ENCODE measurements at places on chromosomes 16 and 17.

GRCh38 chr16:69325784-69326171, 4.6 kb downstream of the PDF start:
- no peak for DNase-seq

- no peak for DNase-seq
Measured at GRCh38 chr16:84482001-84482891, 22.2 kb downstream of the MEAK7 start.

DNA sequence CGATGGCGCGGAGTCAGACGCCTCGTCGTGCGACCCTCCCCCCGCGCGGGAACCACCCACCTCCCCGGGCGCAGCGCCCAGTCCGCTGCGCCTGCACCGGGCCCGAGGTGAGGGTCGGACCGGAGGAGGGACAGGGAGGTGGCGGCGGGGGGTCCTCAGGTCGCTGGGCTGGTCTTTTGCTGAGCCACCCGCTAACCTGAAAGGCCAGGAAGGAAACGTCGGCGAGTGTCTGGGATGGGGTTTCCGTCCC, 4.9 kb downstream of the TBX2 start:
- DNase-seq = no peak

DNA sequence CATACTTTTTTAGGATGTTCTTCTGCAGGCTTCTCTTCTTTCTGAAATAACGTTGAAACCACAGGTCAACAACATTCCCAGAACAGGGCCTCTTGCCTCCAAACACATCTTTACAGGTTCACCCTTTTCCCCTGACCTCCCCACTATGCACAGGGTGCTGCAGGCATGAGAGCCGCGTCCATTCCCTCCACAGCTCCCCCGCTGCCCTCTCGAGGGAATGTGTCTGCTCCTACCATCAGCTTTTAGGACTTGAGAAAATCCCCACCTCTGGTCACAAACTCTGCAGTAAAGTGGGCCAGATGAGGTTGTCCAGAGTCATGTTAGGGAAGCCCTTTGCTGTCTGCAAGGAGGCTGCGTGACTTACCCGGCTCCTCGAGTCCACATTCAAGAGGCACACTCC, 30.5 kb downstream of the DUSP14 start:
- no peak for DNase-seq

DNA sequence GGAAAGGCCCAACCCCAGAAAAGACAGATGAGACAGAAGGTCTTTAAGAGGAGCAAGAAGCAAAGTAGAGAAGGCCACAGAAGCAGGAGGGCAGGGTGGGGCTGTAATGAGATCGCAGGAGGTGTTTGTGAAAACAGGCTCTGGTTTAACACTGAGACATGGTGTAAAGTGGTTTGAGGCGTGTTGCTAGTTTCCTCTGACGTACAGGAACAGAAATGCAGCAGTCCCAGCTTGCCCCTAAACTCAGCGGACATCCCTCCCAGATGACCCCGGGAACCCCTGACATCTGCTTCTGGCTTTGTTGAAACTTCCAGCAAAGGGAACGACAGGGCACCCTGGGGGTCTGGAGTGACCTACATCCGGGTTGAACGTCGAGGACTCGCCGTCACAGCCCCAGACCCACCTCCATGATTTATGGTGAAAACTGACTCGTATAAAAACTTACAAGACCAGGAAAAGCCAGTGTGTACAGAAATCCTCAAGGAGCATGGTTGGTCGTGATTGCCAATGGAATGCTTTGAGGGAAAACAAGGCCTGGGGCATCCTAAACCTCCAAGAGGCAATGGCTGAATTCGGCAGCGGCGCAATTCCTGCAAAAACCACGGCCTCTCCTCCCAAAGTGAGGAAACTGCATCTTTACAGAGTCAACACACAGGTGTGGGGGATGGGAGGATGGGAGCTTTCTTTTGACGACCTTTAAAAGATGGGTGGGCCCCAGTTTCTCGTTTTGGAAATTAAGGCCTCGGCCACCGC, 25.8 kb downstream of the LITAF start:
- no peak for DNase-seq

GRCh38 chr17:35063514-35064223, at the start of gene RFFL:
TSS of gene RFFL (minus strand) at chr17:35063707. CDS start at chr17:35026553, 37,154 bp downstream.
- DNase-seq = peak; percentile 94

DNA sequence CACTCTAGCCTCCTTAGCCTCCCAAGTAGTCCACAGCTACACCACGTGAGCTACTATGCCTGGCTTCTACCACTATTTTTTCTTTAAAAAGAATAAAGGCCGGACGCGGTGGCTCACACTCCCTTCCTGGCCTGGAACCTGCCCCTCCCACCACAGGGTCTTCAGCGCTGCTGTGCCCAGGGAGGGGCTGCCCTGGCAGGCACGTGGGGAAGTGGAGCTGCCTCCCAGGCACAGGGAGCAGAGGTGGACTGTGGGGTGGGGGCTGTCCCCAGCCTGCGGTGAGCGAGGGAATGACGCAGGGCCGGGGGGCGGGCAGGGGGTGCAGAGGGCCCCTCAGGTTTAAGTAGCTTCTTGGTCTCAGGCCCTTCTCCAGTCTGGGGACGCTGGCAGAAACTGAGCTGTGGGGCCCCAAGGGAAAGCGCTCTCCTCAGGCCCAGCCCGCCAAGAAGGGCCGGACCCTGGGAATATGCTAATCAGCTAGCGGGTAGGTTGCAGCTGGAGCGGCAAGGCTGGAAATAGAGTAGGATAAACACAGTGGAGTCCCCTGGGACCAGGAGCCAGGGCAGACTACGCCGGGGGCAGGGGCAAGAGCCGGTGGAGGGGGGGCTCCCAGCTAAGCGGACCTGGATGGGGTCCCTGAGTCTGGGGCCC, 46.8 kb downstream of the TIMM22 start:
- DNase-seq = no peak

- no peak for DNase-seq
Measured at GRCh38 chr16:81651758-81652718, 127.1 kb upstream of the PLCG2 start.

- DNase-seq = no peak
Measured at GRCh38 chr17:45296833-45297124, 20.0 kb downstream of the MAP3K14 start.

DNA sequence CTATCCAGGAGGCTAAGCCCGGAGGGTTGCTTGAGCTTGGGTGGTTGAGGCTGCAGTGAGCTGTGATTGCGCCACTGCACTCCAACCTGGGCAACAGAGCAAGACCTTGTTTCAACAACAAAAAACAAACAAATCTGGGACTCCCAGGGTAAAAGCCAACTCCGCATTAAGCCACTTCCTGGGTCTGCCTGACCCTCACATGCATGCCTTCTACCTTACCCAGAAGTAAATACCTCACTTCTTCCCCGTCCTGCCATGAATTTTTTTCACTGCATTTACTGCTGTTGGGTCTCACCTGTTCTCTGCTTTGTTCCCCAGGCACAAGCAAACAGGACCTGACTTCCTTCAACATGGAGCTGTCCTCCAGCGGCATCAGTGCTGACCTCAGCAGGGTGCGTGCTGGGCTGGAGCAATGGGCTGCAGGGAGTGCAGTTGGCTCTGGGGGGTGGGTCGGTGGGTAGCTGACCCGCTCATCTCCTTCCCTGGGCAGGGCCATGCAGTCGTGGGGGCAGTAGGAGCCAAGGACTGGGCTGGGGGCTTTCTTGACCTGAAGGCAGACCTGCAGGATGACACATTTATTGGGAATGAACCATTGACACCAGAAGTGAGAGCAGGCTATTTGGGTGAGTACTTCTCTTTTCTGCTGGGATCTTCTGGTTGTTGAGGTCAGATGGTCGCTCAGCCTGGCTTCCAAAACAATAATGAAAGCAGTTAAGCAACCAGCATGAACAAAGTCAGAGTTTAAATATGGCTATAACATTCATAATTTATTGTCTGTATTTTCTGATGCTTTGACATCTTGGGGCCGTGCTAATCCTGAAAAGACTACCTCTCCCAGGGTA, 16.4 kb downstream of the ITGAL start:
- DNase-seq = no peak

- no peak for DNase-seq
Measured at GRCh38 chr17:21357281-21357680, 18.9 kb upstream of the KCNJ12 start.

GRCh38 chr16:81823111-81823510, 44.0 kb downstream of the PLCG2 start:
- DNase-seq = no peak

DNA sequence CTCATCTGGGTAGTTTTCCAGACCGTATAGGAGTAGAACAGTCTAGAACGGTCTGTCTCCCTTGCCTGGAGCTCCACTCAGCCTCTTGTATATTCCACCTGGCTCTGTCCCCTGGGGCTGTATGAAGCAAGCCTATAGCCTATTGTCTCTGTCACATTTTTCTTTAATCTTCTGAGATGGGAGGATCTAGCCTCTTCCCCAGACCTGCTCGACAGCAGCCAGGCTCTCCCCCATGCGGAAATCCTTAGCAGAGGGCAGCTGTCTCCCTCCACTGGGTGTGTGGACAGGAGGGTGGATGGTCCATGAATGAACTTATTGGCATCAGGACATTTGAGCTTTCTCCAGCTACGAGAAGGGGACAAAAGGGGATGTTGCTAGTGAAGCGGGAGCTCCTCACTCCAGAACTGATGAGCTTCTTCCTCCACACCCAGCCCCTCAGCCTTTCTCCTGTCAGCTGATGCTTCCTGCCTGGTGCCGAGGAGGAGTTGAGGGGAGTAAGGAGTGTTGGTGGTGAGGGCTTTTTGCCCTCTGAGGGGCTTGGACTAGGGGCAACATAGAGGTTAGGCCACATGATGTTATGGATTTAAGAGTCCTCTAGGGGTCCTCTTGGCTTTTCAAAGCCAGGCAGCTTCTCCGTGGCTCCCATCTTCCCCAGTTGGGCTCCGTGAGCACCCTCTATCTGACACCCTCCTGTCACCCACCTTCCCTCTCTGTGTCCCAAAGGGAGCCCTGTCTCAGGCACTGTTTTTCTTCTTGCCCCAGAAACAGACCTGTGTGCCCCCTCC, 28.0 kb downstream of the ARHGAP23 start:
- DNase-seq = no peak

DNA sequence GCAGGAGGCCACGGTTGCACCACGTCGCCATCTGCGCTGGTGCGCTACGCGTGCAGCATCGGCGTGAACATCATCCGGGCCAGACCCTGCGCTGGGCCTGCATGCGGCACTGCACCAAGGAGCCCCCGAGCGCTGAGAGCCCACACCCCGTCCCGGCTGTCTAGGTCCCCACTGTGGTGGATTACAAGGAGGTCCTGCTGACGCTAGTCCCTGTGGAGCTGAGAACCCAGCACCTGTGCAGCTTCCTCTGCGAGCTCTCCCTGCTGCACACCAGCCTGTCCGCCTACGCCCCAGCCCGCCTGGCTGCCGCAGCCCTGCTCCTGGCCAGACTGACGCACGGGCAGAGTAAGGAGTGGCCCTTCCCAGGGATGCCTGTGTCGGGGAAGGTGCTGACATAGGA, 10.8 kb upstream of the TEDC2 start:
- no peak for DNase-seq

DNA sequence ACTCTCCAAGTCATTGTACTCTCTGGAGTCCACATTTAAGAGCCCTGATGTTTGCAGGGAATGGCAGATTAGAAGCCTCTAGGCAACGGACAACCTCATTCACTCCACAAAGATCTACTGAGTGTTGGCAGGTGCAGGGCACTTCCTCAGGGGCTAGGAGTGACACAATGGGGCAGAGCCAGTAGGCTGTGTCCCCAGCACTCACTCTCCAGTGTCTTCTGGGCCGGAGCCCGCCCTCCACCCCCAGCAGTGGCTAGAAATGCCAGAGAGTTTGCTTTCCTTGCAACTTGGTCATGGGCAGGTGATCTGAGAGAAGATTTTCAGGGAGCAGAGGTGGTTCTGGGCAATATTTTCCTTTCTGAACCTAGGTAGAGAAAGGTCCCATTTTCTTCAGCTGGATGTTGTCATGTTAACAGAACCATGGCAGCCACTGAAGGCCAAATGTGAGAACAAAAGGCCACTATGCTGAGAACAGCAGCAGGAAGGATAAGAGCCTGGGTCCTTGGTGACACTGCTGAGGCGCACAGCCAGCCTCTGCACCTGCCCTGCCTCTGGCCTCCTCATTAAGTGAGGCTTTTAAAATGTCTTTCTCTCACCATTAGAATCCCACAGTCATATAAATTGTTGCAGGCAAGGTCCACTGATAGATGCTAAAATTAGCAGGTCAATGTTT, 96.2 kb downstream of the USP31 start:
- DNase-seq = no peak

- DNase-seq = no peak
Measured at GRCh38 chr17:74079537-74080300, 123.8 kb upstream of the RPL38 start.

DNA sequence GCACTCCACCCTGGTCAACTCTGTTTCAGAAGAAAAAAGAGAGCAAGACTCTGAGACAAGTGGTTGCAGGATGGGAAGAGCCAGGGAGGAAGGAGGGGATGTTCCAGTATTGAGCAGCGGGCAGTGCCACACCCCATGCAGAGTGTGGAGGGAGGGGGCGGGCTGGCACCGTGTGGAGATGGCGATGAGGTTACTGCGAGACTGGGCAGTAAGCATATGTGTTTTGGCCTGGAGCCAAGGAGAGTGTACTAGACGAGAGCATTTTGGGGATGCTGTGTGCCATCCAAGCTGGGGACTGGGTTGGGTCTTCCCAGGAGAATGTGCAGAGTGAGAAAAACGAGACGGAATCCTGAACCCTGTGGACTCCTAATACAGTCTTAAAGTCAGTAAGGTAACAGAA, 3.4 kb downstream of the TBC1D24 start:
- DNase-seq = no peak

DNA sequence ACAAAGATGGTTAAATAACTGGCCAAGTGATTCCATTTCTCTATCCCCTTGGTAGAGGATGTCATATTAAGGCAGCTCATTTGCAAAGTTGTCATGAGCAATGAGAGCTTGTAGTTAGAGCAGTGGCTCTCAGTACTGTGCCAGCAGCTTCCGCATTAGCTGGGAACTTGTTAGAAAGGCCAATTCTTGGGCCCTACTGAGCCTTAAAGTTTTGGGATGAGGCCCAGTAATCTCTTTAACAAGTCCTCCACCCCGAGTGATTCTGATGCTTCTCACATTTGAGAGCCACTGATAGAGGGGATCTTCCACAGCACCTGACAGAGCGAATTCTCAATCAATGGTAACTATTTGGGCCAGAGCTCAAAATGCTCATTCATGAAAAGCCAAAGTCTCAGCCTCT, 20.2 kb upstream of the CCL1 start:
- DNase-seq = no peak

- DNase-seq = no peak
Measured at GRCh38 chr17:17235212-17236174, 1.5 kb downstream of the FLCN start.

DNA sequence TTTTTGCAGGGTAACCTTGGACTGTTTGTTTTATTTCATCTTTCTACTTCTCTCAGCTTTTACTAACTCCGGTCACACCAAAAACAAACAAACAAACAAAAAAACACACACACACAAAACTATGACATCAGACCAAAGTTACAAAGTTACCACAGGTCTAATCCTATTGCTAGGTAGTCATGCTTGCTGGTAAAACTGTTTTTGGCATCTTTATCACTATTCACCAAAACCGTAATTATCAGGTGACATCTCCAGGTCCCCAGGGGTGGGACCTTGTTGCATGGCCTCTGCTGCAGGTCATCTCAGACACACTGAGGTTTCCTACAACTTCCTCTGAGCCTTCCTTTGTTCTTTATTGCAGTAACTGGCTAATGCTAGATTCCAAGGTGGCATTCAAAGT, 162.3 kb downstream of the ABCA8 start:
- no peak for DNase-seq

GRCh38 chr17:6524520-6524919, 31.8 kb downstream of the PITPNM3 start:
- DNase-seq = peak; percentile 47
